ENCODE measurements at places on chromosomes 11 and 22.

- no peak for DNase-seq
Measured at GRCh38 chr11:119845756-119846155, 116.8 kb upstream of the NECTIN1 start.

DNA sequence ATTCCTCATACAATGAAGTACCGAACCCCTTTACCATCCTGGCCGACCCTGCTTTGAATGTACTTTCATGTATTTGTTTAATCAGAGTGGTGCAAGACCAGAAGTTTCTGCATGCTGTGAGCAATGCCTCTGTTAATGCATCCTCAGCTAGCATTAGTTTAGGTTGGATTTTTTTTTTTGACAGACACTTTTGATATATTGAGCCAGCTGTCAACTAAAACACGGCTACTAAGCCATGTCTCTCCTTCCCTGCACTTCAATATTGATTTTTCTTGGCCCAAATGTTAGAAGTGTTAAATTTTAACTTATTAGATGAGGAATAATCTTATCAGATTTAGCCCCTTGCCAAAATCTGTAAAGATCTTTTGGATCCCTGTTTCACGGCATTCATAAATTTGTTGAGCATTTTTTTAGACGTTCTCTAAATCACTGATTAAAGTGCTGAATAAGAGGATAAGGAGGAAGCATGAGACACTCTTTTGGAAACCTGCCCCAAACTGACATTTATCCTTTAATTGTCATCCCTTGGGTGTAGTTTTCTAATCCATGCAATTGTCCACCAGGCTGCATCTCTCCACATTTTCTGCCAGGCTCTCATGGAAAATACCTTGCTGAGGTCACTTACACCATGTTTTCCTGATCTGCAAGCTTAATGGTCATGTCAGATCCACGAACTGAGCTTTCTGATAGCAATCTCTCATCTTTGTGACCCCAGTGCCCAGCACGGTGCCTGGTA is 130.7 kb downstream of the FEZ1 start:
- DNase-seq, result no peak

DNA sequence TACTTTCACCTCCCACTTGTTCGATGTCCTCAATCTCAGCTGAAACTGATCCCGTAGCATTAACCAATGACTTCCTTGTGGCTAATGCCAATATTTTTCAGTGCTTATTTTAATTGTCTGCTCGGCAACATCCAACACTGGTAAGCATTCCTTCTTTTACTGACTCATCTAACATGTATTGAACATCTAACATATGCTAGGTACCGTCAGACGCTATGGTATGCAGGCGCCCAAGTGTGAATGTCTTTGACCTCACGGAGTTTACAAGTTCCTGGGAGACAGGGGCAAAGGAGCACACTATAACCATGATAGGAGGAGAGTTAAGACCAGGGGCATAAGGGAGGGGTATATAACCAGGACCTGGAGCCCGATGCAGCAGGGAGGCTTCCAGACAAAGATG is 1.7 kb downstream of the BRMS1 start:
- DNase-seq, result no peak

- no peak for DNase-seq
Measured at GRCh38 chr22:45905326-45905923, 71.5 kb downstream of the WNT7B start.

DNA sequence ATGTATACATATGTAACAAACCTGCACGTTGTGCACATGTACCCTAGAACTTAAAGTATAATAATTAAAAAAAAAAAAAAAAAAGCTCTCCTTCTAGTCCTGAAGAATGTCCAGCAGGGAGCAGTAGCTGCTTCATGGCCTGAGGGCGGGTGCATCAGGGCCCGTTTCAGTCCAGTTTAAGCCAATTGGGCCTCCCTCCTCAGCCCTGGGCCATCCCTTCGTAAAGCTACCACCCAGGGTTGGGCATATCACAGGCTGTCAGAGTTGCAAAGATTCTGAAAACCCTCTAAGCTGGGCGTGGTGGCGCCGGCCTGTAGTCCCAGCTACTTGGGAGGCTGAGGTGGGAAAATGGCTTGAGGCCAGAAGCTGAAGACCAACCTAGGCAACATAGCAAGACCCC is 5.4 kb downstream of the TMPRSS13 start:
- no peak for DNase-seq

- no peak for DNase-seq
Measured at GRCh38 chr11:69442807-69443137, 38.7 kb upstream of the LINC01488 start.

- no peak for DNase-seq
Measured at GRCh38 chr11:22582151-22582410, 43.5 kb downstream of the FANCF start.

GRCh38 chr11:60515144-60515855 is at the start of gene MS4A13:
Gene MS4A13 (plus strand): TSS chr11:60515392. CDS start chr11:60518084, 2,692 bp downstream.
- no peak for DNase-seq

DNA sequence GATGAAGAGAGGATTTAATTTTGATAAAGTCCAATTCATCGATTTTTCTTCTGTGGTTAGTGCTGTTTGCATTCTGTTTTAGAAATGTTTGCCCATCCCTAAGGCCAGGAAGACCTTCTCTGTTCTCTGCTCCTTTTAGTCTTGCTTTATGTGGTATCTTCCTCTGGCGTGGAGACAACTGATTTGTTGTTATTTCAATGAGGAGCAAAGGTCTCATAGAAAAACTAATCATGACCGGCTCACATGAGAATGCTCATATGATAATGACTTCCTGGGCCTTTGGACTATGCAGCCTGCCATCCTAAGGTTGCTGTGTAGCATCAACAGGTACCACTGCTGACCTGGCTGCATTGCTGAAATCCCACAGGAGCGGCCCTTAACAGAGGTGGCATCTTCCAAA is 19.8 kb downstream of the SCGB1A1 start:
- no peak for DNase-seq

DNA sequence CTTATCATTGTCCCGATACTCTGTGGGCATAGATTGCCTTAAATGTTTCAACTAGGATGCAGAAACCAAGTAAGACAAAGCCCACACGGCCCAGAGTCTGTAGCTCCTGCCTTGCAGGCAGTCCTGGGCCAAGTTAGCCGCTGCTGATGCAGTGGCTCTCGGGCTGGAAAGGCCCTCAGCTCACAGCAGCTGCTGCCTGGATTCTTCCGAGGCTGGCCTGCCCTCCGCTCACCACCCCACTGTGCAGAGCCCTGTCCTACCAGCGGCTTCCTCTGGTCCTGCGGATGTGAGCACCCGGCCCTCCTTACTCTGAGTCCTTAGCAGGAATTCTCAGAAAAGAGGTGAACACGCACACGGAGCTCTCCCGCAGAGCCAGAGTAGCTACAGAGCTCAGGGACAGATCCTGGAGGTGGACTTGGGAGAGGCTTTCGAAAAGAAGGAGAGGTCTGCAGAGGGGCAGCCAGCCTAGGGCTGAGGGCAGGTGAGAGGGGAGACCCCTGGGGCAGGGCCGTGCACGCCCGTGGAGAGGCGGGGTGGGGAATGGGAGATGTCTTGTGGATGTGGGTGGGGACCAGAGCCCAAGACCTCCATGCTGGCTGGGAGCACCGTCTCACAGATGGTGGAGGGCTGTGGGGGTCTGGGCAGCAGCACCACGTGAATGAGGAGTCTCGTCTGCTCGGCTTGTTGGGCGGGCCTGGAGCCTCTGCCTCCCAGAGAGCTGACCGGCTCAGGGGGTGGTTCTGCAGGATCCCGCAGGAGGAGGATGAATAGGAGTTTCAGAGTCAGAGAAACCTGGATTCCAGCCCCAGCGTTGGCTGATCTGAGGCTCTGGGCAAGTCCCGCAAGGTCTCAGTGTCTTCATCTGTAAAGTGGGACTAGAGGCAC is 117.4 kb upstream of the B3GAT1 start:
- no peak for DNase-seq

GRCh38 chr11:120124355-120124754 is 13.6 kb downstream of the TRIM29 start:
- no peak for DNase-seq

- no peak for DNase-seq
Measured at GRCh38 chr11:57940044-57940756, 83.5 kb upstream of the OR9Q1 start.

DNA sequence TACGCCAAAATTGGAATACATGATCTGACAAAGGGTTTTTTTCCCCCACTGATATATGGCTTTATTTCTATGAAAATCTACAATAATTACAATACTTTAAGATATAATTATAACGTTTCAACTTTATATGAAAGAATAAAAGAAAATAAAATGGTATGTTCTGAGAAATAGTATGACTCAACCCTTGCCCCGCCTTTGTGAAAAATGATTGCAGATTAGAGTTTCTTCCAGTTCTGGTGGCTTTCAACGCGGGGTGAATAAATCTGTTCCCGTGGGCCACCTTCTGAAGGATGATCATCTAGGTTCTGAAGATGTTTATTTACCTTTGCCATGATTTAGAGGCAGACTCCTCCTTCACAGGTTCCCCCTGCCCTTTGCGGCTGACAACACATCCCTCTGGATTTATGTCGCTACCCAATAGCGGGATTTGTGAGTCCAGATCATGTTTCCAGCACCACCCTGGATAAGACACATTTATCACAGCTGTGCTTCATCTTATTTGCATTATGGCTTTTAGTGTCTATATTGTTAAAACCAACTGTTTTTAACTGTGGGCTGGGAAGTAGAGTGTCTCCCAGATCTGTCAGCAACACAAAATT is 607.0 kb upstream of the KIRREL3 start:
- DNase-seq, result no peak

- no peak for DNase-seq
Measured at GRCh38 chr11:36945384-36945783, 347.3 kb upstream of the RAG2 start.

- DNase-seq, result no peak
Measured at GRCh38 chr11:72584939-72585597, 89.2 kb downstream of the PDE2A start.

DNA sequence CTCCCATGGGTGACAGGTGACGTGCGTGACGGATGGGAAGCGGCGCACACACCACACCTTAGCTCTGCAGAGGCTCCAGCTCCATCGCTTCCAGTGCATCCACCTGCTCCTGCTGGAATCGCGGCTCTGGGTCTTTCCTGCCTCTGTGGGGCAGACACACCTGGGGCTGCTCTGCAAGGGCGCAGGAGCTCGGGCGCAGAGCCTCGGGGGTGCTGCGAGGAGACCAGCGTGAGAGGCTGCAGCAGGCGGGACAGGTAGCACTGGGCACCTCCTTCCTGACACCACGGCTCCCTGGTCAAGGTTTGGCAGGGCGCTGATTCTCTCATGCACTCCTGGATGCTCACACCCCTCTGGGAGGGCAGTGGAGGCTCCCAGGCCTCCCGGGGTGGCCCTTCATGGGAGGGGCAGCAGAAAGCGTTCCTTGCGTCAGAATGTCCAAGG is 1494.3 kb downstream of the BRD1 start:
- DNase-seq, result no peak

DNA sequence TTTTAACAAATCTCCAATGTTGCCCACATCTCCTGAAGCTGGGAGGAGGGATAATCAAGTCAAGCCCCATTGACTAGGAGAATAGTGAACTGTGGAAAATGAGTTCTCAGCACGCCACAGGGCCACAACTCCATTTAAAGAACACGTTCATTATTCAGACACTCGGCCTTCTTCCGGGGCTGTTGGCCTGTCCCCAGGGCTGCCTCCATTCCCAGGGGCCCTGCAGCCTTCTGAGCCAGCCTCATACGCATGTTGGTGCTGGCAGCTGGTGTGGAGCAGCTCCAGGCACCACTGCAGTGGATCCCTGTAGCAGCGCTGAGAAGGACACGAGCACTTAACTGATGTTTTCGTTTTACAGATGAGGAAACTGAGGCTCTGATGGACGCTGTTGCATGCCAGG is 87.5 kb upstream of the RCN1 start:
- no peak for DNase-seq

- no peak for DNase-seq
Measured at GRCh38 chr11:13193613-13194012, 84.0 kb upstream of the BMAL1 start.

DNA sequence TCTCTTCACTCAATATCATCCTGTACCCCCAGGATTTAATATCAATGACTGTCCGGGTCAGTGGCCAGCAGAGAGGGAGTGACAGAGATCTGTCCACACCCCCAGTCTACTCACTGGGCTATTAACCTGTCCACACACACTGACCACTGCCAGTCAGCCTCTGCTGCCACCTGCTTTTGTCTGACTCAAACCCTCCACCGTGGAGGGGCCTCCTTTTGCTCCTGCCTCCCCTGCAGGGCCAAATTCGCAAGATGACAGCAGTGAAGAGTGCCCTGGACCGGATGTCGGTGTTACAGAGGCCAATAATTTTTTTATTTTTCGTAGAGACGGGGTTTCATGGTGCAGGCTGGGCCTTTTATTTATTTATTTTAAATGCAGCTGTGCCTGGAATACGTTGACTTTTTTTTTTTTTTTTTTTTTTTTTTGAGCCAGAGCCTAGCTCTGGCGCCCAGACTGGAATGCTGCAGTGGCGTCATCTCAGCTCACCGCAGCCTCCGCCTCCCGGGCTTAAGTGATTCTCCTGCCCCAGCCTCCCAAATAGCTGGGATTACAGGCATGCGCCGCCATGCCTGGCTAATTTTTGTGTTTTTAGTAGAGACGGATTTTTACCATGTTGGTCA is 5.1 kb downstream of the PDXP start:
- no peak for DNase-seq

DNA sequence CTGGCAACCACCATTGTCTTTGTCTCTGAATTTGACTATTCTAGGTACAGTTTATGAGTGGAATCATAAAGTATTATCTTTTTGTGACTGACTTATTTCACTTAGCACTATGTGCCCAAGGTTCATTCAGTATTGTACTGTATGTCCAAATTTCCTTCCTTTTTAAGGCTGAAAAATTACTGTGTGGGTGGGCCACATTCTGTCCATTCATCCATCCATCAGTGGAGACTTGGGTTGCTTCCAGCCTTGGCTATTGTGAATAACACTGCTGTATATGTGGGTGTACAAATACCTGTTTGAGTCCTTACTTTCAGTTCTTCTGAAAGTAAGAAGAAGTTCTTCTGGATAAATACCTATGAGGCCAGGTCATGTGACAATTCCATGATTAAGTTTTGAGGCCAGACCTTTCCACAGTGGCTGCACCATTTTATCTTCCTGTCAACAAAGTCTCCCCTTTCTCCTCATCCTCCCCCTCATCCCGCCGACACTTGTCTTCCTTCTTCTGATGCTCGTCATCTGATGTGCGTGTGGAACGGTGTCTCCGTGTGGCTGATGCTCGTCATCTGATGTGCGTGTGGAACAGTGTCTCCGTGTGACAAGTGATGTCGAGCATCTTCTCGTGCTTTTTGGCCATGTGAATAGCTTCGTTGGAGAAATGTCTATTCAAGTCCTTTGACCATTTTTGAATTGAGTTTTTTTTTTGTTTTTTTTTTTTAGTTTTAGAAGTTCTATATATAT is 49.5 kb downstream of the SBF1 start:
- DNase-seq, result no peak

GRCh38 chr11:2317354-2318050 is 15.7 kb downstream of the TSPAN32 start:
- DNase-seq, result no peak

- DNase-seq, result no peak
Measured at GRCh38 chr22:47198801-47199251, 436.4 kb downstream of the TBC1D22A start.

All from activated CD4-positive, alpha-beta T cell treated with anti-CD3 and anti-CD28 coated beads for 48 hours (primary cell).